Astrocyte (in vitro differentiated cells and primary cell): ENCODE measurements at places on chromosomes 1 and 21. TPM values are rescaled to one million over a fixed set of nuclear protein-coding genes. Genes with fewer than 3 reads are reported as not detected.
A peak's percentile ranks its signal among the peaks of the same experiment; 100 is the strongest.

GRCh38 chr1:164641353-164641730 lies 82.4 kb downstream of the PBX1 start:
- peak; percentile 15 for DNase-seq
- H3K36me3 ChIP-seq, result no peaks in the 10 kb centered on the region
- peaks cover 27% of the 10 kb centered on the region for H3K4me1 ChIP-seq
- H3K27me3 ChIP-seq, result no peaks in the 10 kb centered on the region
- no peak overlapping the region for H3K27ac ChIP-seq

DNA sequence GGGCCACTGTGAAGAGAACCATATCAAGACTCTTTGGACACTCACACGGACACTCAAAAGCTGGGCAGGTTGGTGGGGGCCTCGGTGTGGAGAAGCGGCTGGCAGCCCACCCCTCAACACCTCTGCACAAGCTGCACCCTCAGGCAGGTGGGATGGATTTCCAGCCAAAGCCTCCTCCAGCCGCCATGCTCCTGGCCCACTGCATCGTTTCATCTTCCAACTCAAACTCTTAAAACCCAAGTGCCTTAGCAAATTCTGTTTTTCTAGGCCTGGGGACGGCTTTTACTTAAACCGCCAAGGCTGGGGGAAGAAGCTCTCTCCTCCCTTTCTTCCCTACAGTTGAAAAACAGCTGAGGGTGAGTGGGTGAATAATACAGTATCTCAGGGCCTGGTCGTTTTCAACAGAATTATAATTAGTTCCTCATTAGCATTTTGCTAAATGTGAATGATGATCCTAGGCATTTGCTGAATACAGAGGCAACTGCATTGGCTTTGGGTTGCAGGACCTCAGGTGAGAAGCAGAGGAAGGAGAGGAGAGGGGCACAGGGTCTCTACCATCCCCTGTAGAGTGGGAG lies 36.3 kb upstream of the TDRD10 start:
- no peak overlapping the region for H3K4me3 ChIP-seq
- no peaks in the 10 kb centered on the region for H3K27me3 ChIP-seq
- no peaks in the 10 kb centered on the region for H3K36me3 ChIP-seq
- H3K27ac ChIP-seq, result no peak overlapping the region
- DNase-seq, result no peak

The PTPN7 gene
- 0.58 and 0.75 TPM in 2 replicates for total RNA-seq

DNA sequence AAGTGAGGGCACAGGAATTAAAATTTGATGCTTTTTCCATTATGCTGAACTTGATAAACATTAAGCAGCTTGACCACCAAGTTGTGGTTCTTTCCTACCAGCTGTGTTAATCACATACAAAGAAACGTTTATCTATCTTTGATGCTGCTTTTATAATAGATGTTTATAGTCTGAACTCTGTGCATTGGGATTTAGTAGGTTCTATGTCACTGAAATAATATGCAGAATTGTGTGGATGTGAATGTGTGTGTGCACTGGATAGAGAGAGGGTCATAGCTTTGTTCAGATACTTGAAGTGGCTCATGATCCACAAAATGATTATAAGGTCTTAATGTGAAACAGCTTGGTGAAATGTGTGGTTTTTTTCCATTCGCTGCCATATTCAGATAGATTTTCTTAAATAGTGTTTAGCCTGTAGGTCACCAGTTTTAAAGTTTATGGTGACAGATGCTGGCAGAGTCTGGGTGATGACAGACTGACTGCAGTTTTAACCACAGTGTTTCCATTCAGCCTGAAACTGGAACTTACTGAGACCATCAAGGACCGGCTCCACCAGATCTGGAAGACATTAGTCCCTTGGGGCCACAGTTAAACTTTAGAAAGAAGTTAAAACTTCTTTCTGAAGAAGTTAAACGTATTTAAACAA lies 10.2 kb downstream of the DDI2 start:
- no peaks in the 10 kb centered on the region for H3K4me1 ChIP-seq
- H3K27me3 ChIP-seq, result no peaks in the 10 kb centered on the region
- no peak overlapping the region for H3K27ac ChIP-seq
- peaks cover 10% of the 10 kb centered on the region for H3K36me3 ChIP-seq
- no peak for DNase-seq

DNA sequence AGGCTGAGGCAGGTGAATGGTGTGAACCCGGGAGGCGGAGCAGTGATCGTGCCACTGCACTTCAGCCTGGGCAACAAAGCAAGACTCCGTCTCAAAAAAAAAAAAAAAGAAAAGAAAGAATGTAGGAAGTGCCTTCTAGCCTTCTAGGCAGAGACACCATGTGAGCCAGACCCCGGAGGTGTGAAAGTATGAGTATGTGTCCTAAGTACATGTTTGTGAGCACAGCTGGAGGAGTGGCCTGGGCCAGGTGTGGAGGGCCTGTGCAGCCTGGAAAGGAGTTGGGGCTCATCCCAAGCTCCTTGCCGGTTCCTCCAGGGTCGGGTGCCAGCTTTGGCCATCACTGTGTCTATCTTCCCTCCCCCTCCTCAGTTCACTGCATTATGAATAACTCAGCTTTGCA lies 13.0 kb downstream of the SOX13 start:
- no peak for DNase-seq
- no peaks in the 10 kb centered on the region for H3K4me1 ChIP-seq
- no peak overlapping the region for H3K4me3 ChIP-seq
- no peaks in the 10 kb centered on the region for H3K36me3 ChIP-seq
- no peak overlapping the region for H3K27ac ChIP-seq
- no peaks in the 10 kb centered on the region for H3K27me3 ChIP-seq

DNA sequence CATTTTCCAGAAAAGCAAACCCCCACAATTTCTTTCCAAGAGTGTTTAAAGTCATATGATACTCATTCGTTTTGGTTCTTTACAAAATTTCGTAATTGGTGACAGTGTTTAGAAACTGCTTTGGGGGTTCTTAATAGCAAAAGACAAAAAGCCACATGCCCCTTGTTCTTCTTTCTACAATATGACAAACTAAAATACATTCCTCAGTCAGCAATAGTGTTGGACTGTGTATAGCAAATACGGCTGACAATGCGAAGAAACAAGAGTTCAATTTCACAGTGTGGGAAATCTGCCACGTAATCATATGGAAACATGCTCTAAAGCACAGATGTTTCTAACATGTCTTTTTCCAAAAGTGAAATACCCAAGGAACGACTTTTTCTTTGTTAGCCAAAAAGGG lies 7.6 kb upstream of the IFNAR1 start:
- no peak for DNase-seq
- no peak overlapping the region for H3K27ac ChIP-seq
- H3K36me3 ChIP-seq, result no peaks in the 10 kb centered on the region
- H3K4me1 ChIP-seq, result peaks cover 3% of the 10 kb centered on the region
- peaks cover 17% of the 10 kb centered on the region for H3K27me3 ChIP-seq

DNA sequence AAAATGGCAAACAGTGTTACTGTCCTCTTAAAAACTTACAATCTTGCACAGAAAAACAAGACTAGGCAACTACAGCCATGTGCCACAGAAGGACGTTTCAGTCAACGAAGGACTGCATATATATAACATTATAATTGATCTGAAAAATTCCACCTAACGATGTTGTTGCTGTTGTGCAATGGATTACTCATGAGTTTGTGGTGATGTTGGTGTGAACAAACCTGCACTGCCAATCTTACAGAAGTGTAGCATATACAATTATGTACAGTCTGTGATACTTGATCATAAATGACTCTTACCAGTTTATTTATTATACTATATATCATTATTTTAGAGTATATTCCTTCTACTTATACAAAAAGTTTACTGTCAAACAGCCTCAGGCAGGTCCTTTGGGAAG lies 6.8 kb upstream of the VAMP4 start:
- no peaks in the 10 kb centered on the region for H3K36me3 ChIP-seq
- no peak for DNase-seq
- no peaks in the 10 kb centered on the region for H3K27me3 ChIP-seq
- no peak overlapping the region for H3K27ac ChIP-seq

GRCh38 chr1:47967864-47968555 lies 29.2 kb downstream of the TRABD2B start:
- no peak overlapping the region for H3K27ac ChIP-seq
- no peak overlapping the region for H3K4me3 ChIP-seq
- H3K36me3 ChIP-seq, result no peaks in the 10 kb centered on the region
- no peaks in the 10 kb centered on the region for H3K27me3 ChIP-seq
- DNase-seq, result no peak

- no peak overlapping the region for H3K27ac ChIP-seq
- no peak overlapping the region for H3K4me3 ChIP-seq
- no peaks in the 10 kb centered on the region for H3K27me3 ChIP-seq
- no peaks in the 10 kb centered on the region for H3K36me3 ChIP-seq
- peaks cover 45% of the 10 kb centered on the region for H3K4me1 ChIP-seq
Observed at GRCh38 chr1:41434306-41434705, 50.2 kb downstream of the EDN2 start.

The GMEB1 gene
- total RNA-seq, result 11.9 and 12.6 TPM in 2 replicates

DNA sequence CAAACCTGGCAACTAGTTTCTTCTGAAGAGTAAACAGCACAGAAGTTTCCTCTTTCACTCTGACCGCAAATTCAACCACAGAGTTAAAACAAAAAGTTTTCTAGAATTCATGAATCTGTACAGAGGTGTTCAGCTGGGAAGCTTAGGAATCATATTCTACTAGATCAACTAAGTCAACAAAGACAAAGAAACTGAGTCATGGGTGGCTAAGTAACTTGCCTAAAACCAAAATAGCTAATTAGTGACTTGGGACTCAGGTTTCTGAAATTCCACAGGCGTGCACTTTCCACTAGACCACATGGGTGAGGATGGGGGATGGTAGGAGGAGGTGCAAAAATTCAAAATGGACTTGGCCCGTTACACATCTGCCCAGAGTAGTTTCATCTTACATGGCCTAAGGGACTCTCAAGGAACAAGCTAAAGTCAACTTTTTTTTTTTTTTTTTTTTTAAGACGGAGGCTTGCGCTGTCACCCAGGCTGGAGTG lies 25.8 kb downstream of the PTPN14 start:
- H3K27me3 ChIP-seq, result no peaks in the 10 kb centered on the region
- peak overlapping the region; percentile 18 for H3K27ac ChIP-seq
- H3K4me1 ChIP-seq, result peaks cover 33% of the 10 kb centered on the region
- H3K4me3 ChIP-seq, result no peak overlapping the region

DNA sequence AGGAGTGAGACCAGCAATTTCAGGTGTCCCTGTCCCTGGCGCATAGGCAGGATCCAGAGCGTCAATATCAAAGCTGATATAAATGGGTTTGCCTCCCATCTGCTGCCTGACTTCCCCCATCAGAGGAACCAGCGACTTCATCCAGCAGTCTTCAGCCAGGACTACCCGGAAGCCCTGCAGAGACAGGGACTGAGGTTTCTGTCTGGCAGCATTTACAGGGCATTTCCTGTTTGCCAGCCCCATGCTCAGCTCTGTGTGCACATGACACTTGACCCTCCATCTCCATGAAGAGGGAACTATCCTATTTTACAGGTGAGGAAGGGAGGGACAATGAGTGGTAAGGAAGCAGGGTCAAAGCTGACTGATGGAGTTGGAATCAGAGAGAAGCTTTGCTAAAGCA lies 7.2 kb downstream of the AGMAT start:
- no peak overlapping the region for H3K4me3 ChIP-seq
- no peak for DNase-seq
- no peaks in the 10 kb centered on the region for H3K4me1 ChIP-seq
- H3K27ac ChIP-seq, result no peak overlapping the region
- no peaks in the 10 kb centered on the region for H3K27me3 ChIP-seq

The CFAP57 gene
- 0.18 and 0.29 TPM in 2 replicates for total RNA-seq

DNA sequence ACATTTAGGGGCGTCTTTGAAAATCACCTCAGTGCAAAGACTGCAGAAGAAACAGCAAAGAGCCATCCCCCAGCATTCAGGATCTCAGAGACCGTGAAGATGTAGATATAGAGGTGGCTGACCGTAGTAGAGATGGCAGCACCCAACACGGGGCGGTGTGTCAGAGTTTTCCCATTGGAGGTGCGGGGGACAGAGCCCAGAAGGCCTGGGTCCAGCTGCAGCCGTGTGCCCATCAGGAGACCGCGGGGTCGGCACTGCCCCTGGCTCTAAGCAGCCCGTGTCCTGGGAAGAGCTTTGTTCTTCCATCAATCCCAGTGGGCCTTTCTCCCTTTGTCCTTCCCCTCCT lies 1.1 kb downstream of the GABRD start:
- DNase-seq, result no peak
- no peak overlapping the region for H3K4me3 ChIP-seq
- H3K27me3 ChIP-seq, result peaks cover 36% of the 10 kb centered on the region
- H3K36me3 ChIP-seq, result no peaks in the 10 kb centered on the region

DNA sequence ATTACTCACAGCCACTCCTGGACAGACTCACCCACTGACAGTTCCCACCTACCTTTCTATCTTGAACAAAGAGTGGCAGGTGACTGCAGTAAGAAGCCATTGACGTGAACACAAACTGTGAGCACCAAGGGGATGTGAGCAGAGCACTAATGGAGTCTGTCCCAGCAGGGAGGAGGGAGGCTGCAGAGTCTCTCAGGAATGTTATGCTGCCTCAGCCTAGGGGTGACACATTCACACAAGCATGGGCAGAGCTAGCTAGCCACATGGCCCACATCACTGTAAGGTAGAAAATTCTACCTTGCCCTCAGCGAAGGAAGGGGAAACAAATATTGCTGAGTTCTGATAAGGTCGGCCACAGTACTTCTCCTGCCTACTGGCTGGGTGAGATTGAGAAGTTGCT lies 56.8 kb upstream of the PTGFRN start:
- no peak overlapping the region for H3K4me3 ChIP-seq
- H3K36me3 ChIP-seq, result no peaks in the 10 kb centered on the region
- peak; percentile 76 for DNase-seq
- H3K27me3 ChIP-seq, result no peaks in the 10 kb centered on the region
- peak overlapping the region; percentile 68 for H3K27ac ChIP-seq

- no peak for DNase-seq
- no peaks in the 10 kb centered on the region for H3K27me3 ChIP-seq
- no peaks in the 10 kb centered on the region for H3K4me1 ChIP-seq
- H3K4me3 ChIP-seq, result no peak overlapping the region
- H3K36me3 ChIP-seq, result no peaks in the 10 kb centered on the region
- no peak overlapping the region for H3K27ac ChIP-seq
Observed at GRCh38 chr1:209616366-209617046, 33.0 kb downstream of the CAMK1G start.

- no peak overlapping the region for H3K27ac ChIP-seq
- DNase-seq, result no peak
- no peaks in the 10 kb centered on the region for H3K4me1 ChIP-seq
- H3K27me3 ChIP-seq, result peaks cover 3% of the 10 kb centered on the region
- H3K4me3 ChIP-seq, result no peak overlapping the region
- no peaks in the 10 kb centered on the region for H3K36me3 ChIP-seq
Observed at GRCh38 chr1:222525951-222526350, 22.0 kb downstream of the HHIPL2 start.

GRCh38 chr21:31034378-31034777 lies 3.9 kb downstream of the KRTAP19-8 start:
- DNase-seq, result no peak
- no peak overlapping the region for H3K27ac ChIP-seq
- no peaks in the 10 kb centered on the region for H3K4me1 ChIP-seq
- no peaks in the 10 kb centered on the region for H3K36me3 ChIP-seq

- H3K36me3 ChIP-seq, result peaks cover 8% of the 10 kb centered on the region
- no peak overlapping the region for H3K4me3 ChIP-seq
- H3K4me1 ChIP-seq, result peaks cover 14% of the 10 kb centered on the region
- peak; percentile 87 for DNase-seq
- H3K27me3 ChIP-seq, result no peaks in the 10 kb centered on the region
Observed at GRCh38 chr1:20847611-20848080, 60.5 kb upstream of the HP1BP3 start.

The ZBTB8B gene
- 0.12 and 0.18 TPM in 2 replicates for total RNA-seq
